ENCODE measurements at places on chromosomes 7 and 10.

GRCh38 chr7:26151953-26152781 is at the start of gene NFE2L3:
TSS of gene NFE2L3 (plus strand) at chr7:26152198. CDS start at chr7:26152499, 301 bp downstream.
- peak; percentile 92 for DNase-seq

- DNase-seq, result no peak
Measured at GRCh38 chr10:86300399-86300925, 66.1 kb downstream of the GRID1 start.

- DNase-seq, result no peak
Measured at GRCh38 chr10:125067764-125068163, 92.6 kb downstream of the CTBP2 start.

- no peak for DNase-seq
Measured at GRCh38 chr7:22724861-22725260, 2.1 kb upstream of the IL6 start.

- no peak for DNase-seq
Measured at GRCh38 chr10:95628786-95629185, 27.7 kb downstream of the ALDH18A1 start.

DNA sequence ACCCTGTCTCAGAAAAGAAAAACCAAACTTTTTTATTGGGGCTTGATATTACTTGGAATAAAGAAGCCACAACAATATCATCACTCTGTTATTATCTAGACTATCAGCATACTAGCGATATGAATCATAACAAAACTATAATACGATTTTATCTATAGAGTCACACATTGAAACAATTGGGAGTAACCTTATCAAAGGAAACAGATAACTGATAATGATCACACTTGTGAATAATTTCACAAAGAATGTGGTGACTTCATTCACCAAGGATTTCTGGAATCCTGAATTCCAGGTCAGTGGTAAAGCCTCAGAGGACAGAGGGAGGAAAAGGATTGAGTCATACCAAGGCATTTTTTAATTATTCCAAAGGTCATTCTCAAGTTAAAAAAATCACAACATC is 32.1 kb upstream of the NMT2 start:
- no peak for DNase-seq

DNA sequence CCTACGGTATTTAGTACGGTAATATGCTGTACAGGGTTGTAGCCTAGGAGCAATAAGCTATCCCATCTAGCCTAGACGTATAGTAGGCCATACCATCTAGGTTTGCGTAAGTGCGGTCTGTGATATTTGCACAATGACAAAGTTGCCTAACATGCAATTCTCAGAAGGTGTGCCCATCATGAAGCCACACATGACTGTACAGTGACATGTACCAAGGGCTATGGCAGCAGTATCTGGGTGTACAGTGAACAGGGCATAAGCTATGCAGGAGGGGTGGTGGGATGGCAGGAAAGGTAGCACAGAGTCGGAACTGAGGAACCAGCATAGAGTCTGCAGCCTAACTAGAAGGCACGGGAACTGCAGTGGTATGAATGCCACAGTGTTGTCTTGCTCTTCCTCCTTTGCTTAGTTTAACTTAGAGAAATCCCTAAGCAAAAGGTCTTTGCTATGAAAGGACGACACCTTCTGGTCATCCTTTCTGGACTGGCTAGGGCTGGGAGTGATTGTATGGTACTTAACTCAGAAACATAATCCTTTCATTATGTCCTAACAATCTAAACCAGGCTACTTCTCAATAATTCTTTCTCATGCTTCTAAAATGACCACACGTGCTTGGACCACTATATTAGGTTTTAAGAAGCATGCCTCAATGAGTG is 93.5 kb downstream of the DYNC1I1 start:
- no peak for DNase-seq

- DNase-seq, result no peak
Measured at GRCh38 chr7:106257752-106258151, 27.0 kb downstream of the NAMPT start.
